ENCODE measurements at places on chromosomes 7 and 10. TPM values are rescaled to one million over a fixed set of nuclear protein-coding genes. Genes with fewer than 3 reads are reported as not detected.

SORBS1 gene
- 52.6 TPM for polyA plus RNA-seq

MUC12 gene
- not detected for polyA plus RNA-seq

TMEM213 gene
- polyA plus RNA-seq: not detected

GIMAP4 gene
- polyA plus RNA-seq: not detected

GBX1 gene
- not detected for polyA plus RNA-seq

MRLN gene
- polyA plus RNA-seq: not detected

EN2 gene
- not detected for polyA plus RNA-seq

BAZ1B gene
- polyA plus RNA-seq: 33.4 TPM

ITGA8 gene
- polyA plus RNA-seq: 0.11 TPM

CFAP58 gene
- not detected for polyA plus RNA-seq

TAC1 gene
- polyA plus RNA-seq: 3,985 TPM

ZPBP gene
- not detected for polyA plus RNA-seq

RASSF4 gene
- polyA plus RNA-seq: 10.2 TPM

CCDC172 gene
- not detected for polyA plus RNA-seq

ST8SIA6 gene
- 0.20 TPM for polyA plus RNA-seq

EPC1 gene
- polyA plus RNA-seq: 127 TPM

FRMPD2 gene
- not detected for polyA plus RNA-seq

NKX1-2 gene
- 0.16 TPM for polyA plus RNA-seq

All from neural cell (in vitro differentiated cells).